ENCODE measurements at places on chromosomes 5 and 9. TPM values are rescaled to one million over a fixed set of nuclear protein-coding genes. Genes with fewer than 3 reads are reported as not detected.

DNA sequence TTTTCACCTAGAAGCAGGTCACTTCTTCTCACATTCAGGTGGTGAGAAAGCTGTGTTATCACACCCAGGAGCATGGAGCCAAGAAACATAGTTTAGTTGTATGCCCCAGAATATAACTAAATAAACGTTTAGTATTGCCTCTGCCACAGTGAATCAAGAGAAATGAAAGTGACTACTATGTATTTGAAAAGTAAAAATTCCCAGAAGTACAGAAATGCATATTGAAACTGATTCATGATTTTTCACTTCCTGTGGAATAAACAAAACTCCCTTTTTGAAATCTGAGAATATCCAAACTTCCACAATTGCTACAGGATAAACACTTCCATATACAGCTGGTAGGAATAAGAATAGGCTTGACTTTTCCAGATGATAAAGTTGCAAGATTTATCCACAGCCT lies 15.3 kb upstream of the NINJ1 start:
- H3K36me3 ChIP-seq = no peaks in the 10 kb centered on the region
- DNase-seq = no peak
- no peak overlapping the region for H3K4me3 ChIP-seq
- no peak overlapping the region for H3K27ac ChIP-seq
- H3K4me1 ChIP-seq = peaks cover 5% of the 10 kb centered on the region

GRCh38 chr5:54249210-54250028 lies 61.0 kb downstream of the ARL15 start:
- H3K36me3 ChIP-seq = no peaks in the 10 kb centered on the region
- no peak overlapping the region for H3K27ac ChIP-seq
- no peak for DNase-seq
- H3K4me1 ChIP-seq = peaks cover 2% of the 10 kb centered on the region

DNA sequence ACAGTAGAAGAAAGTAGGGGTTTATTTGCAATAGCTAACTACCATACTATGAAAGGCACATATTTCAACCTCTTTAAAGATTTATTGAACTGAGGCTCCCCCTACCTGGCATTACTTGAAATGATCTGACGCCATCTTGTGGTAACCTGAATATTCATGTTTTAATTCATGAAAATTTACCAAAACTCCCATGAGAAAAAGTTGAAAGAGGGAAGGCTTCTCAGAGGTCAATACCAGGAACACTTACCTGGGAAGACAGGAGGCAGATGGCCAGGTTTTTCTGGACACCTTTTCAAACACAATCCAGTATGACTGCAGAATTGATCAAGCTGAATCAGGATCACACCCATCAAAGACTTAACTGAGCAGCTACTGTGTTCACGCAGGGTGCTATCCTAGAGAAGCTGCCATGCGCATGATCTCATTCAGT lies 9.4 kb downstream of the PRELID2 start:
- no peak overlapping the region for H3K4me3 ChIP-seq
- H3K36me3 ChIP-seq = no peaks in the 10 kb centered on the region
- H3K4me1 ChIP-seq = peaks cover 14% of the 10 kb centered on the region

DNA sequence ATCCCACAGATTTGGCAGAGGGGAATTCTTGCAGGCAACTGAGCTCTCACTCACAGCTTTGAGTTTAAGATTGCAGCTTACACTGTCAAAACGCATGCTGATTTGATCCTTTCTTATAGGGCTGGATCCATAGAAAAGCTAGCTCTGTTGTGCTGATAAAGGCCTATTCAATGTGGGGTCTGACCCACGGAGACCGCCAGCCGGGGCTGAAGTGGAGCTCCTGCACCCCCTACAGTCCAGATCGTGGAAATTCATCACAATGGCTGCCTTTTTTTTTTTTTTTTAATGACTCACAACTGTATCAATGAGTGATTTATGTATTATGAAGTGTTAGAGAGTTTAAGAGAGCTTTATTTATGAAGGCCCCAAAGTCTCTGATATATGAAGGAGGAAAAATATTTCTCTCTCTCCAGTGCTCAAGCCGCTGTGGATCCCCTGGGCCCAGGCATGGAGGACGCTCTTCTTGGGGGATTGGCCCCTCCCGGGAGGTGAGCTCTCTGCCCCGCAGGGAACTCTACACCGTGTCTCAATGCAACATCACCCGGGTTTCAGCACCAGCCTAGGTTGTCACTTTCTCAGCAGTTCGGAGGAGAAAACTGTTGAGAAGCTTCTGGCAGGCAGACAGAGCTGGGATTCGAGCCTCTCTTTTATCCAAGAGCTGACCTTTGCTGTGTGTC lies 700.2 kb downstream of the IRX1 start:
- no peak overlapping the region for H3K4me3 ChIP-seq
- H3K4me1 ChIP-seq = no peaks in the 10 kb centered on the region

DNA sequence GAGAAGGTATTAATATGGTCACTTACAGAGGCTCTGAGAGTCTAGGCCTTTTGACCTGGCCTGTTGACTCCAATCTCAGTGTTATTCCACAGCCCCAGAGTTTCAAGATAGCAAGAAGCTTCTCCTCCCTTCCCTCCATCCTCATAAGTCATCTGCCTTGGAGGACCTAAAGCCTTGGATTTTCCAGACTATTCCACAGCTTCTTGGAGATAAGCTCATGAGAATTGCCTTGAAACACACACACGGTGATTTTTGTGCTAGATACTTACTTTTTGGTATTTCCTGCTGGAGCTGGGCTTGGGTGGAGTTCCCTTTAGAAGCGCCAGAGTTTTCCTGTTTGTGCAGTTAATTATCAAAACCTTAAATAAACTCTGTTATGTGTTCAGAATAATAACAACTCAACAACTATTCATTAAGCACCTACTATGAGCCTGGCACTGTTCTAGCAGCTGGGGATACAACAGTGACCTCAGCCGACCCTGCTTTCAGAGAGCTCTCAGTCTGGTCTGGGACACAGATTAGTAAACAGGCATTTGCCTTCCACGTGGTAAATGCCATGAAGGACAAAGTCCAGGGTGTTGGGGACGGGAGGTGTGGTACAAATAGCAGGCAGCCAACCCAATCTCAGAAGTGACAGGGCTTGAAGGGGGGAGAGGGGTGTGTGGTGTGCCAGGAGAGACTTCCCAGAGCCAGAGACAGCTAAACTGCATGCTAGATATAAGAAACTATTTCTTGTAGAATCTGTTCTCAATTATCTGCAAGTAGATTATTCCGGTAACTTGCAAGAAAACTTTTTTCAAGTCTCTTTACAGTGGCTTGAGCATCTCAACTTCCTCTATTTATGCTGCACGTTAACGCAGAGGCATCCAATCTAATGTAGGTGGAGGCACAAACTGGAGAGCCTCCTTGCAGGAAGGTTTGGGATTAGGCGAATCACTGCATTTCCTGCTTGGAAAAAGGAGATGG lies 55.9 kb upstream of the KLF9 start:
- DNase-seq = no peak
- peaks cover 39% of the 10 kb centered on the region for H3K4me1 ChIP-seq
- H3K27ac ChIP-seq = peak overlapping the region; percentile 70
- H3K36me3 ChIP-seq = no peaks in the 10 kb centered on the region
- no peak overlapping the region for H3K4me3 ChIP-seq
- H3K27me3 ChIP-seq = no peaks in the 10 kb centered on the region

DNA sequence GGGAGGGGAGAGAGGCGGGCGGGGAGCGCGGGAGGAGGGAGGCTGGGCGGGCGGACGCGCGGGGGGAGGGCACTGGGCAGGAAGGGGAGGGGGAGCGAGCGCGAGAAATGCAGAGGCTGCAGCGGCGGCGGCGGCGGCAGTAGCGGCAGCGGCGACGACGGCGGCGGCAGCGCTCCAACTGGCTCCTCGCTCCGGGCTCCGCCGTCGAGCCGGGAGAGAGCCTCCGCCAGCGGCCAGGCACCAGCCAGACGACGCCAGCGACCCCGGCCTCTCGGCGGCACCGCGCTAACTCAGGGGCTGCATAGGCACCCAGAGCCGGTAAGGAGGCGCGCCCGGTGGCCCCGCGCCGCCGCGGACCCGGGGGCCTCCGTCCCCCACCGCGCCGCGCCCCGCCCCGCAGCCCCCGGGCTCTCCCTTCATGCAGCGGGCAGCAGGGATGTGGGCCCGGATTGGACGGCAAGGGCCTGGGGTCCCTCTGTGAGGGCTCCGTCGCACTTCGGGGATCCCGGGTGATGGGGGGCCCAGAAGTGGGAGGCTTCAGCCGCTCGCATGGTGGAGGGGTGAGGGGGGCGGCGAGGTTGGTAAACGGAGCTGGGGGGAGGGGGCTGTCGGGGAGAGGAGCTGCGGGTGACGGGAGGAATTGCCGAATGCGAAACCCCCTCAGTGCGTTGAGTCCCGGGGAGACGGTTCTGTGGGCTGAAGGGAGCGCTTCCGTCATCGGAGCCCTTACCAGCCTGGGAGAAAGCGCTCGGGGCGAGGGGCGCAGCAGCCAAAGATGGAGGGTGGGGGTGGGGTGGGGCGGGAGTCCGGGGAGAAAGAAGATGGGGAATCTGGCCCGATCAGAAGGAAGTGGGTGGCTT lies at the start of gene BASP1:
Gene BASP1, plus strand, starts transcription at position 139 of the 860 bp plus-strand sequence. CDS start 57,586 bp downstream, outside the sequence.
- no peaks in the 10 kb centered on the region for H3K4me1 ChIP-seq
- peak; percentile 41 for DNase-seq
- no peaks in the 10 kb centered on the region for H3K27me3 ChIP-seq
- peak within 1 kb of the TSS; percentile 62 for H3K4me3 ChIP-seq
- H3K36me3 ChIP-seq = no peaks in the 10 kb centered on the region

DNA sequence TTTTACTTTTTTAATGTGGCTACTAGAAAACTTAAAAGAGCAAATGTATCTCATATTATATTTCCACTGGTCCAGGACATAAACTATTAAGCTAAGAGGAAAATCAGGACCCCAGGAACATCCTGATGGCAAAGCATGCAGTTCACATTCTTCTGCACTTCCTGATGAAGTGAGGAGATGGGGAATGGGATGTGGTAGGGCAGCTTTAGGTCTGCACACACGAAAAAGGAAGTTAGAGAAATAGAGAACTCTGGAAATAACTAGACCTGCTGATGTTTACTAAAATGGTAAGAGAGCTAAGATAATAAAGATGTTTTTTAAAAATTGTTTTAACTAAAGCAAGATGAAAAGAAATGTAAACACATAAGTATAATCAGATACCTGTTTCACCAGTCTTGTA lies 39.7 kb upstream of the NIPBL start:
- H3K4me1 ChIP-seq = no peaks in the 10 kb centered on the region
- no peak overlapping the region for H3K27ac ChIP-seq
- H3K27me3 ChIP-seq = no peaks in the 10 kb centered on the region

DNA sequence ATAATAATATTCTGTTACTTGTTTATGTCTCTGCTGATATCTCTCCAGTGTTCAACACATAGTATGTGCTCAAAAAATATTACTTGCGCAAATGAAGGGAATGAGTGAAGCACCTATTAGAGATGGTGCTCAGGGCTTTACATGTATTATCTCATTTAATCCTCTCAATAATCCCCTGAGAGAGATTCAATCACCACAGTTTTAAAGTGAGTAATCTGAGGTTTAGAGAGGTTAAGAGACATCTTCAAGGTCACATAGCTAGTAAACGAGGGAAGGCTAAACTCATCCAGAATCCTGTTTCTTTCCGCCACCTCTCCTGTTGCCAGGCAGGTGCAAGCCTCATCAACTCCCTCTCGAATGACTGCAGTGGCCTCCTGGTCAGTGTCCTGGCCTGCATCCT lies 82.0 kb downstream of the UGCG start:
- no peaks in the 10 kb centered on the region for H3K36me3 ChIP-seq
- no peaks in the 10 kb centered on the region for H3K27me3 ChIP-seq
- H3K4me3 ChIP-seq = no peak overlapping the region

DNA sequence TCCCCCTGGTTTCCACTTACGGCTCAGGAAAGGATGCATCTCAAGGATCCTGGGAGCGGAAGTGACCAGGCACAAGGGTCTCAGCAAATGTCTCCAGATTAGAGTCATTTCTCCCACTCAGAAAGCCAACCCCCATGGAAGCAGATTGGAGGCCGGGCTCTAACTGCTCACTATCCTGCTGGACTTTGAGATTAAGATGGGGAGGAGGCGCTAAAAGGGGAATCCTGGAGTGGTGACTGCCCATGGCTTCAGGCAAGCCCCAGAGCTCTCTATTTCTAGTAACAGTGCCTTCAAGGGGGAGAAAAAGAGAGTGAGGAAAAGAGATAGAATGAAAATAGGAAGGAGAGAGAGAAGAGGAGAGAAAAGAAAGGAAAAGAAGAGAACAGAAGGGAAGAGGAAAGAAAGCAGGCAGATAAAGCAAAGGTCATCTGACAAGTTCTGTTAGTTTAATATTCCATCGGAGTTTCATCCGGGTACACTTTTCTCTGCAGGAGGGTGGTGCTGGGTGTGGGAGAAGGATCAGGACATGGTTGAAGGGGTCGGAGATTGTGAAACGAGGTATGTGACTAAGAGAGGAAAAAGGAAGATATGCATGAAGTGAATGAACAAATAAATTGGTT lies at the start of gene AGXT2:
Gene AGXT2, minus strand, starts transcription at position 165 of the 620 bp plus-strand sequence. Its CDS starts 57 bp downstream, at position 108.
- no peak within 1 kb of the TSS for H3K4me3 ChIP-seq
- no peaks in the 10 kb centered on the region for H3K27me3 ChIP-seq
- H3K36me3 ChIP-seq = no peaks in the 10 kb centered on the region
- DNase-seq = no peak
- no peak within 1 kb of the TSS for H3K27ac ChIP-seq

DNA sequence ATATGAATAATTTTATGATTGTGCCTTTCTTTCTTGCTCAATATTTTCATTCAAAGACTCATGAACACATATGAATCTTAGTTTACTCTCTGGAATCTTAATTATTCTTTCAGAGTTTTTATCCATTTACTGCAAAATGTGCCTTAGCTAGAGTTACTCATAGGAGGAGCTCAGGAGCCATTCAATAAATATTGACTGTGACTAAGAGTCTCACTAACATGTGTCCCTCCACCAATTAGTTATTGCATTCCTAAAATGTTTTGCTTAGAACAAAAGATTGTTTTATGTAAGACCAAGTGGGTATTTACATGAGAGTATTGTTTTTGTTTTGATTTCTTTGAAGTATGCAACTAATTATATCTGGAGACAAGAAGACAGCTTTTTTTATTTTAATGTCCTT lies 218.4 kb upstream of the MAST4 start:
- no peaks in the 10 kb centered on the region for H3K27me3 ChIP-seq
- no peak overlapping the region for H3K27ac ChIP-seq
- H3K4me1 ChIP-seq = no peaks in the 10 kb centered on the region
- no peak overlapping the region for H3K4me3 ChIP-seq

DNA sequence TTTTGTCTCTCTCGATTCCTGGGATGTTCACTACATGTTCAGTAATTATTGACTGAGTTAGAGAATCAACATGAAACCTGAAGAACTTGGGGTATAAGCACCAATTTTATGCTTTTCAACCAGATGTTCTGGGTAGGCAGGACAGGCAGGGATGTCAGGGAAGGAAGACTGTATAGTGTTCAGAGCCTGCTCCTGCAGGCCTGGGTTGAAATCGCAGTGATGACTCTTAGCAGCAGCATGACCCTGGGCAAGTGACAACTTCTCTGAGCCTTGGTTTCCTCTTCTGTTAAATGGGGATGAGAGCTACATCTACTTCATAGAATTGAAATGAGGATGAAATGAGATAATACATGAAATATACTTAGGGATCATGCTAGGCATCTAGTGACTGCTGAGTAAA lies 29.7 kb upstream of the PANK3 start:
- no peaks in the 10 kb centered on the region for H3K4me1 ChIP-seq
- no peak for DNase-seq
- no peaks in the 10 kb centered on the region for H3K36me3 ChIP-seq
- no peak overlapping the region for H3K27ac ChIP-seq
- no peaks in the 10 kb centered on the region for H3K27me3 ChIP-seq

The ZNF484 gene
- 15.1 TPM for total RNA-seq

The CDKN2B-AS1 gene
- 0.59 TPM for total RNA-seq

The PCDHGA7 gene
- 9.6 TPM for total RNA-seq

The ODF2 gene
- total RNA-seq = 23.2 TPM

The GPR151 gene
- not detected for total RNA-seq

The HEMGN gene
- total RNA-seq = not detected

The SLC2A6 gene
- total RNA-seq = 3.1 TPM

The SLC36A3 gene
- not detected for total RNA-seq
